ENCODE measurements at places on chromosomes 1 and 21.

GRCh38 chr1:214574598-214575411 lies 23.4 kb upstream of the PTPN14 start:
- no peak for DNase-seq

DNA sequence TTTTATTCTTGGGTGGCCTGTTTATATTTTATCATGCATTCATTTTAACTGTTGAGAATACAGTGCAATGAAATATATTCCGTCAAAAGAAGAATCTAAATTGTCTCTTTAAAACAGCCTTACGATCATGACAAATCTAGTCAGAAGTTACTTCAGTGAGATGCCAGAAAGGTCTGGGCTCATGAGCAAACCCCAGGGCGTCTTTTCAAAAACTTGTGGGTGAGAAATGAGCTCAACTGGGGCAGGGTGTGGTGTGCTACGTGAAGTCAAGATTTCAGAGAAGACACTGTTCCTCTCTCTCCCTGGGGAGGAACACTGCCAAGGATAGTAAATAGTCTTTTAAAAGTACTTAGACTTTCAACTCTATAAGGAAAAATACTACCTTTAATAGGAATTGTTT lies 13.4 kb upstream of the UAP1 start:
- no peak for DNase-seq

DNA sequence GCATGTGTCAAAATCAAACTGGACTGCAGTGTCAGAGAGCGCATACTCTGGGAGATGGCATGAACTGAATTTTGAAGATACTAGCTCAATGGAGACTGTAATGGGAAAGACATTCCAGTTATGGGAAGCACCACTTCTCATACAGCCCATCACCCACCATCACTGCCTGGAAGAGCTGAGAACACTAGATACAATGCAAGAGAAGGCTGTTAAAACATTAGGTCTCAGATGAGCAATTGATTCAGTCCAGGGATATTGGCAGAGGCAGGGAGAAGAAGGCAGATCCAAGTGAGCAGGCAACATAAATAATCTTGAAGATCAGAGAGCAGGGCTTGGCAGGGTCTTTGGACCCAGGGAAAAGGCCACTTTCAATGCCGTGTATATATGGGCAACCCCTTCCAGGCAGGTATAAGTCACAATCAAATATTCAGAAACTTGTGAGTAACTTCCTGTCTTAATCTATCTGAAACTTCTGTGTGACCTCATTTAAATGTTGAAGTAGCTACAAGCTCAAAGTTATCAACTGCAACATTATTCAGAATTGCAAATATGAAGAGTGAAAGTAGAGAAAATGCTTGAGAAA lies 290.3 kb upstream of the SGIP1 start:
- no peak for DNase-seq

DNA sequence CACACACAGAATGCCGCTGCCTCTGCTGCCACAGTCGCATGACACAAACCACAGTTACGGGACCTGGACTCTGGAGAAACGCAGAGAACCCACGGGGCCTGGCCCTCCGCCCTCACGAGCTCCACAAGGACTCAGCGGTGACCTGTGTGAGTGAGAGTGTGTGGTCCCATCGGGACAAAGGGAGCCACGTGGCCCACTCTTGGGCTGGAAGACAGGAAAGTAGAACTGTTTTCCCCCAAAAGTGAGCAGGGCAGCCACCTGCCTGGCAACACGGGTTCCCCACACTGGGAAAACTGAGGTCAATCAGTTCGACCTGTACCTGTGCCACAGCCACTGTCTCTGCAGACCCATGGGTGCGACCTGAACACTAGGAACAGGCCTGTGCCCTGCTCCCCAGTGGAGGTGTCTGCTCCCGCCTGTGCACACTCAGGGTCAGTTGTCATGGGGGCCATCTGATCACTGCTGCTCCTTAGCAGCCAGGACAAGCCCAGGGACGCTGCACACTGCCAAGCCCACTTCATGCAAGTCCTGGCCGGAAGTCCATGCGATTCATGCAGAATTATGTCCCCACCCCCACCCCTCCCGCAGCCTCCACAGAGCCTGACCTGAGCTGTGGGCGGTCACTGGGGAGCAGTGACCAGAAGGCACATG lies 54.4 kb upstream of the ADARB1 start:
- DNase-seq, result no peak

GRCh38 chr1:209428241-209428921 lies 155.1 kb upstream of the CAMK1G start:
- no peak for DNase-seq

- DNase-seq, result no peak
Observed at GRCh38 chr1:22702296-22703085, 8.1 kb upstream of the EPHB2 start.

DNA sequence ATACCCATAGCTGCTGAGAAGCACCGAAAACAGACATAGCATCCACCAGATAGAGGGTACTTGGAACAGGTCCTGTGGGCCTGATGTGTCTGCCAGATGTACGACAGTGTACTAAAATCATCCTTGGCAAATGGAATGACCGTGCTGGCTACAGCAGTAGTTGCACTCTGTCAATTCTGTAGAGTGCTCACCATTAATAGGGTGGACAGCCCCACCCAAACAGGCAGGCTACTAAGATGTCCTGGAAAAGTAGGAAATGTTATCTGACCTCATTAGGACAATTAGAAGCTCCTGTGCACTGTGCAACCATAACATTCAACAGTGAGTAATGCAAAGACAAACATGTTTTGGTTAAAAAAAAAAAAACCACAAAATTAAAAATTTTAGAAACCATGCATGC lies 106.2 kb downstream of the PTPN14 start:
- DNase-seq, result no peak

DNA sequence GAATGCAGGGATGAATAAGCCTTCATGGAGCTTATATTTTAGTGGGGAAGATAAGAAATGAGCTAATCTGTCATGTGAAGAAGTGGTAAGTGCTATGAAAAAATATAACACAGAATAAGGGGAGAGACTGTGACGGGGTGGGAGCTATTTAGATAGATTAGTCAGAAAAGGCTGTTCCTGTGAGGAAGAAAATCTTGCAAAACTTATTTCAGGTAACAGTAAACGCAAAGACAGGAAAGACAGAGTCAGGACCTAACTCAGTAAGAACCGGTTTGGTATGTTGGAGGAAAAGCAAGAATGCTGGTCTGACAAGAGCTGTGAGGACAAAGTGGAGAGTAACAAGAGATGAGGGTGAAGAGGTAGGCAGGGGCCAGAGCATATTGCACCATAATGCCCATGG lies 22.0 kb downstream of the GNAI3 start:
- DNase-seq, result no peak

- DNase-seq, result no peak
Observed at GRCh38 chr1:156262461-156263287, 14.8 kb upstream of the PAQR6 start.

GRCh38 chr1:206457408-206458120 lies 12.7 kb upstream of the IKBKE start:
- no peak for DNase-seq

GRCh38 chr1:98739762-98740161 lies 78.2 kb downstream of the SNX7 start:
- DNase-seq, result no peak
